HFFc6 (cell line): ENCODE measurements at places on chromosomes 1 and 21. TPM values are rescaled to one million over a fixed set of nuclear protein-coding genes. Genes with fewer than 3 reads are reported as not detected.

GRCh38 chr1:19709260-19709793, 44.7 kb downstream of the HTR6 start:
- DNase-seq = no peak
- H3K4me1 ChIP-seq = peaks cover 9% of the 10 kb centered on the region
- peaks cover 5% of the 10 kb centered on the region for H3K36me3 ChIP-seq

- no peaks in the 10 kb centered on the region for H3K27me3 ChIP-seq
- H3K4me3 ChIP-seq = no peak overlapping the region
- no peak overlapping the region for H3K27ac ChIP-seq
- H3K4me1 ChIP-seq = peaks cover 56% of the 10 kb centered on the region
- no peak for DNase-seq
These were observed 12.1 kb downstream of the DISC1 start for GRCh38 chr1:231638647-231639046.

- no peaks in the 10 kb centered on the region for H3K27me3 ChIP-seq
- DNase-seq = peak; percentile 59
- peak within 1 kb of the TSS; percentile 82 for H3K27ac ChIP-seq
- peak within 1 kb of the TSS; percentile 90 for H3K4me3 ChIP-seq
- peaks cover 37% of the 10 kb centered on the region for H3K4me1 ChIP-seq
- peaks cover 21% of the 10 kb centered on the region; the same call in 1 of the 2 replicates for H3K36me3 ChIP-seq
These were observed at the start of gene GBP3 for GRCh38 chr1:89022167-89022959. TSS of gene GBP3 (minus strand) at chr1:89022866. CDS start at chr1:89020721, 2,145 bp downstream.

GRCh38 chr21:35896060-35896459, 164.3 kb downstream of the SETD4 start:
- no peaks in the 10 kb centered on the region for H3K4me1 ChIP-seq
- no peak for DNase-seq
- no peak overlapping the region for H3K27ac ChIP-seq
- peaks cover 16% of the 10 kb centered on the region for H3K27me3 ChIP-seq
- H3K4me3 ChIP-seq = no peak overlapping the region
- no peaks in the 10 kb centered on the region for H3K36me3 ChIP-seq

PTPN22 gene
- 0.72 to 1.2 TPM (median 0.84 TPM) in 3 replicates for total RNA-seq

CNIH3 gene
- 17.6 to 31.4 TPM (median 22.3 TPM) in 3 replicates for total RNA-seq

DNA sequence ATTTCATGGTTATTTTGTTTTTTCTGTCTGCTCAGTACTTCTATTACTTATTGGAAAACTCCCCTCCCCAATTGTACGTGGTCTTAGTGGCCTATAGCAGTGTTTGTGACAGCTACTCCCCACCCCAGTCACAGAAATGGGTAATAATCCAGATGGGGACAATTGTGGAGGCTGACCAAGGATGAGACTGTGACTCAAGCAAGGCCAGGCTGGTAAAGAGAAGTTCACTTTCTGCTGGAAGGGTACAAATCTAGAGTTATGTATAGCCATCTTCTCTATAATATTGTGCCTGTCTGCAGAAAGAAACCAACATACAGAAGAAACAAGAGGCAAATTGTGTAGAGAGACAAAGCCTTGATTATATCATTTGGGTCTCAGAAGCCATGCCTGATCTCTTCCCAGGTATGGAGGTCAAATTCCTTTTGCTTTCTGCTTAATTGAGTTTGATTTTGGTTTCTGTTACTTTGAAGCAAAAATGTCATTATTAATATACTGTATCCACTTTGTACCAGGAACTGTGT, 270.4 kb downstream of the HLX start:
- no peak overlapping the region for H3K4me3 ChIP-seq
- H3K27me3 ChIP-seq = 0 out of 2 replicates have a peak, but pooled peaks cover 1% of the 10 kb centered on the region
- H3K4me1 ChIP-seq = no peaks in the 10 kb centered on the region

RIMS3 gene
- 0.03 TPM in 1 of 3 replicates, not detected in the others for total RNA-seq

DNA sequence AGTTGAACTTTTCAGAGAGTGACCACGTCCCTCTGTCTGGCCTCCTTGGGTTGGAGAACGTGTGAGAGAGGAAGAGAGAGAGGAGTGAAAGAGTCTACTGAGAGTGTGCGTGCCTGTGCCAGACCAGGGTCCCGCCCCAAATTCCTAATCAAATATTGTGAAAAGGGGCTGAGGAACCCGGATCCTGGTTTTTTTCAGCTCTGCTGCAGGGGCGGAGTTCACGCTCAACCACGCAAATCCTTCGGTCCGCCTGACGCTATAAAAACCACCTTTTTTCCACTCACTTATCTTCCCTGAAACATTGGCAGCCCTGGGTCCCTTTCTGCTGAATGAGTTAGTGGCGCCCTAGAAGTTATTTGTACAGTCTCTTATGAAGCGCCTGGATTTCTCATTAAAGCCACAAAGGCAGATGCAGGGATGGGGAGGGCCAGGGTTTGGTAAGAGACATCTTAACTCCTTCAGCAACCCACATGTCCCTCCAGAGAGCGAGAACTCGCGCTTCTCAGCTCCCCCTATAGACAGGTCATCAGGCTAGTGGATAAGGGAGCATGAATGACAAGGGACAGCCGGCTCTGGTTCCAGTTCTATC, at the start of gene FMOD:
FMOD (minus strand) TSS at position 86 of the 589 bp plus-strand sequence. CDS start 2,852 bp downstream, outside the sequence.
- peaks cover 11% of the 10 kb centered on the region for H3K4me1 ChIP-seq
- DNase-seq = no peak
- no peaks in the 10 kb centered on the region for H3K36me3 ChIP-seq
- no peak within 1 kb of the TSS for H3K27ac ChIP-seq

DNA sequence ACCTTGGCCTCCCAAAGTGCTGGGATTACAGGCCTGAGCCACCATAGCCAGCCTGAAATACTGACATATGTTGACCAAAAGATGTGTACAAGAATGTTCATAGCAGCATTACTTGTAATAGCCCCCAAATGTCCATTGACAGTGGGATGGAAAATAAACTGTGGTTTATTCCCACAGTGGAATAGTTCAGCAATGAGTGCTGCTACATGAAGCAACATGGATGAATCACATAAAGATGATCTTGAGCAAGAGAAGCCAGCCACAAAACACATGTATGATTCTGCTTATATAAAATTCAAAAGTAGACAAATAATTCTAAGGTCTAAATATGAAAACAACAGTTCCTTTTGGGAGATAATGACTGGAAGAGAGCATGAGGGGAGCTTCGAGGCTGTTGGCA, 9.1 kb upstream of the CREG1 start:
- DNase-seq = no peak
- H3K27me3 ChIP-seq = peaks cover 8% of the 10 kb centered on the region
- no peaks in the 10 kb centered on the region for H3K4me1 ChIP-seq

STPG1 gene
- total RNA-seq = 9.4 to 12.0 TPM (median 11.2 TPM) in 3 replicates

DNA sequence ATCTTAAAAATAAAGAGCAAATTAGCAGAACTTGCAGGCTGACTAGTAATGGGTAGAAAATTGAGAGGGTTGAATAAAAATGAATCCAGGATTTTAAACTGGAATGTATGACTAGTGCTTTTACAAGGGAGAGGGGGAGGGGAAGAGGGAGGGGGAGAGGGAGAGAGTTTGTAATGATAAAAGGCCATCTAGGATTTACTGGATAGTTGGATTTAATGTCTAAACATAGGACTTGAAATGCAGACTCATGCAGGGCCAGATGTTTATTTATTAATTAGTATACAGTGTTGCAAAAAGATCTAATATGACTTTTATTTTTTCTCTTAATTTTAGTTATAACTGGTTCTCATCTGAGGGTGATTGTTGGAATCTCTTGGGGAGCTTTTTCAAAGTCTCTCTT, 4.3 kb downstream of the ZNF326 start:
- peaks cover 17% of the 10 kb centered on the region for H3K36me3 ChIP-seq
- no peak overlapping the region for H3K27ac ChIP-seq
- no peak overlapping the region for H3K4me3 ChIP-seq
- no peak for DNase-seq
- no peaks in the 10 kb centered on the region; the same call in 1 of the 2 replicates for H3K27me3 ChIP-seq

CD164L2 gene
- total RNA-seq = not detected in 3 replicates

DNA sequence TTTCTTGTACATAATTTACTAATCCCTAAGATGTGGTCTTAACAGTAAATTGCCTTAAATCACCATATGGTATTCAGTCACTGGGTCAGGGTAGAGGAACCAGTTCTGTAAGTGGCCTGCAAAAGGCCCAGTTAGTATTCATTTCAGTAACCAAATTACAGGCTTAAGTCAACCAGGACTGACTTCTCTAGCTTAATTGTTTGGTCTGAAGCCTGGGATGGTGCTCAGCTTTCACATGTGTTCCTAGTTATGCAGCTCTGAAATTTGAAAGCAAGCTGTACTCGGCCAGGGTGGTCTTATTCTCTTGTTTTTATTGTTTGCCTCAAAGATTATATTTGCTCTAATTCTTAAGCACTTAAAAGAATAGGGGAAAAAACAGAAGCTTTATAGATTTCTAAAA, 144.6 kb downstream of the MAGI3 start:
- H3K27me3 ChIP-seq = no peaks in the 10 kb centered on the region
- H3K36me3 ChIP-seq = peaks cover 5% of the 10 kb centered on the region; the same call in 1 of the 2 replicates
- peaks cover 78% of the 10 kb centered on the region for H3K4me1 ChIP-seq
- peak overlapping the region; percentile 86 for H3K27ac ChIP-seq

NBPF6 gene
- total RNA-seq = not detected in 3 replicates

CYP4A22 gene
- total RNA-seq = not detected in 3 replicates
